ENCODE measurements at places on chromosomes 4 and X.
A peak's percentile ranks its signal among the peaks of the same experiment; 100 is the strongest.

DNA sequence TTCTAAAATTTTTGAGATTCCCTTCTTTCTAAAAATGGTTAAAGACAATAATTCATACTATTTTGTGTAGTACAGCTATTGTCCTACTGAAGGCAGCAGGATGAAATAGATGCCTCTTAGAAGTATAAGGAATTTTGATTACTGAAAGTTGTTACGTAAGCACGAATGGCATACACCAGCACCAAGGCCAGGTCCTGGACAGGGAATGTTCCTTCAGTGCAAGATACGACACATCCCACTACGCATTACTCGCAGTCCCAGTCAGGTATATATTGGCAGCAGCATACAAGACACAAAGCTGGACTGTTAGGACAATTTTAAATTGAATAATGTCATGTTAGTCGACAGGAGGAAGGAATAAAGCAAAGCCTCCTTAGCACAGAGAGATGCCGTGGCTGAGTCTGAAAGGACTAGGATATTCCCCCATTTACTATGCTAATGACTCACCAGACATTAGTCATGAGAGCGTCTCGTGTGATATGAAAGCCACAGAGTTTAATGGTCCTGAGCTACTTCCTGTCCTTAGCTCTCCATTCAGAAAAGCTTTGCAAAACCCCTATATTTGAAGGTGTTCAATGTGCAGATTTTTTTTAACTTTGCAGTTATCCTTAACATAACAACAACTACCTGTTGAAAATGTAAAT is 504.3 kb downstream of the FAM133A start:
- no peak for DNase-seq

DNA sequence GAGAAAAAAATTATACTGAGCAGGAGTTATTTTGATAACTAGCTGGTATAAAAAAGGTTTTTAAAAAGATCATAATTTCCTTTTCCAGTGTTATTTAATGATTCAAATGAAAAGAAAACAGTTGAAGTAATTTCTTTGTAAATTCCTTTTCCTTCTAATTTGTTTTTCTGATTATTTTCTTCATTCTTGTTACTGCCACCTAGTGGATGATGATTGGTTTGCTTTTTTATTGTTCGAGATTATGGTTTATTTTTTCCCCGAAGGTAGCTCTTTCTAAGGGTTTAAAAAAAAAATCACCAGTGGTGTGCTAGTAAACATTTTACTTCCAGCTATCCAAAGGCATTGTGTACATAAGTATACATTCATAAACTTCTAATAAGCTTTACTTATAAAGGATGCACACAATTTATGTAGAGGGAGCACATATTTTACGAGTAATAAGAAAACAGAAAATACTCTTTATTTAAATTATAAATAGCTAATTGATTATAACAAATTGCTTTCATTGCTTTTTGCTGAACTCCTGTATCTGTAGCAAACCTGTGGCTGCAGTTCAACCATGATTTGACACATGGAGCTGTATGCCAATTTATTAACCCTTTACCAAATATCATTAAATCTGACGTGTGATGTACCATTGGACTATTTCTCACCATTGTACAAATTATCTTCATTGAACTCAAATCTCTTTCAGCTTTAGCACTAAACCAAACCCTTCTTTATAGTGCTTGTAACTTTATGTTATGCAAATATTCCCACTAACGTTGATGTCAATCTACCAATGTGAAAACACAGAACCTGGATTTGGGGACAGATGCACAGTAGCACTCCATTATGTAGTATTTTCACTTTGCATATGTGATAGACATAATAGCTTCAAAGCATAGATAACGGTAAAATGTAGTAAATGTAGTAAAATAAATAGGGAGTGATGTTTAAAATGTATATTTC is 97.8 kb upstream of the ANK2 start:
- DNase-seq = no peak

DNA sequence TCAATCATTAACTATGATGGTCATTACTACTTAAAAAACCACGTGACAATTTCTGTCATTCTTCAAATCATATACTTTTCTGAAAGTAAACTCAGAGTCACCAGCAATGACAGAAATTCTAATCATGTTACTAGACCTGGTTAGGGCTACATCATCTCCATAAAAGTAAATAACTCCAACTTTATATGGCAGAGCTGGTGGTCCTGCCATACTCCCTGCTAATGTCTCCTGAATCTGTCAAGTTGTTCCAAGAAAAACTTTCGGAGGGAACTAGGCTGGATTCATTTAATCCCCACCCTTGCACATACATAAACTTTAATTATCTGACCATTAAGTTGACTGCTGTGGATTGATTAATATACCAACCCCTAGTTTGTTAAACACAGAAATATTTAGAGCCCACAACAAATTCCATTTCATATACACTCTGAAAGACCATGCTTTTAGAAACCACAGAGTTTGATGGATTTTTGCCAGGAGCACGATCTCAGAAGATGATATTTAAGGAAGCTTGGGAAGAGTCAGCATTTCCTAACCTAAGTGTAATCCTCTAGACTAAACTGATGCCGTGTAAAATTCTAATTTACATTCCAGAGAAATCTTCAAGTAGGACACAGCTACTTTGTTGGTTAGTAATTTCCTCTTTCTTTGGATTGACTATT is 577.0 kb downstream of the FAT4 start:
- no peak for DNase-seq

DNA sequence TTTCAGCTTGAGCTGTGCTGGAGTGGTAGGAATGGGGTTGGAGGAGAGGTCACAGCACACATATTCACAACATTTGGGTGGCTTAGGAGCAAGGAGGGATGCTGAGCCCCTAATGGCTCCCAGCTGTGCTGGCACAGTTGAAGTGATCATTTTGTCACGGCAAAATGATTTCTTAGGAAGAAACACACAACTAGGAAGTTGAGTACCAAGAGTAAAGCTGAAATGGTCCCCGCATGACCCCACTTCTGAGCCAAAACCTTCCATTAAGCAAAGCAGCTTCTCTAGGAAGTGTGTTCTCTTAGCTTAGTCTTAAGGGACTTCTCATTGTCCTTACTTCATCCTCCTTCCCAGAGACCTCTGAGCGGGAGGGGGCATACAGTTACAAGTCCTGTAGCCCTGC is 12.6 kb downstream of the CAPN6 start:
- DNase-seq = no peak

DNA sequence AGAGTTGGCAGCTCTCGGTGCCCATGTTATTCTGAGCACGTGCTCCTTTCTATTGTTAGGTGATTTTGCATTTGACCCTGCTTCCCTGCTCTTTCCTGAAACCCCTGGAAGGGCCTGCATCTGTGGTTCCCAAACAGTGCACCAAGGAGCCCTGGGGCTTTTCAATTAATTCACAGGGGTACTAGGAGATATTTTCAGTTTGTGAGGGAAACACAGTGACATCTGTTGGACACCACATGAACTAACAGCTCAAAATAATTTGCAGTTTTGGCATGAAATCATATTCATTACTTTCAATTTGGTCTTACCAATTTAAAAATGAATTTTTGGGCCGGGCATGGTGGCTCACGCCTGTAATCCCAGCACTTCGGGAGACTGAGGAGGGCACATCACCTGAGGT is 156.6 kb downstream of the GATB start:
- DNase-seq = no peak

GRCh38 chrX:115535421-115535820 is 25.6 kb upstream of the PLS3 start:
- DNase-seq = no peak

GRCh38 chrX:103565752-103566151 is 19.6 kb upstream of the TCEAL4 start:
- no peak for DNase-seq

GRCh38 chrX:129686422-129686948 is 31.7 kb upstream of the APLN start:
- DNase-seq = no peak

GRCh38 chr4:146442801-146443200 is 78.9 kb downstream of the SLC10A7 start:
- DNase-seq = no peak

DNA sequence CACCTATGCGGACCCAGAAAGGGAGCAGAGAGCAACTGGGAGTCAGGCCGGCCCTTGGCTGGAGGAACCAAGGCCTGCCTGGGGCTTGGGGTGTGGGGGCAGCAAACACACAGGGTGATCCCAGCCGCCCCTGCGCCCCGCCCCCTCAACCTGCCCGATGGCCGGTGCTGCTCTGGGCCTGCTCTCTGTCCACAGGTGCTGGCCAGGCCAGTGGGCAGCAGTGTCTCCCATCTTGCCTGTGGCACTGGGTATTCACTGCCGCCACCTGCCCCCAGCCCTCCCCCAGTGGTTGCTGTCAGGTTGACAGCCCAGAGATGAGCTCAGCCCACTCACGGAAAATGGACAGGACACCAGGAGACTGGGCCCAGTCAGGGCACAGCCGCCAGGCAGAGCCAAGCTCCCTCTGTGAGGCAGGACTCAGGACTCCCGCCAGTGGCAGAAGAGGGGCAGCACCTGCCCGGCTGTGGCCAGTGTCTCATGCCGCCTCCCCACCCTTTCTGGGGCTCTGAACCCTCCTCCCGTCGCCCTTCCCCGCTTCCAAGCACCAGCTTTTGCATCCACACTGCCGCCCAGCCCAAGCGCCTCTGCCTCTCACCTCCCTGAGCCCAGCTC is 4.7 kb downstream of the NKX1-1 start:
- peak; percentile 50 for DNase-seq

- no peak for DNase-seq
Measured at GRCh38 chrX:43706786-43707370, 50.8 kb downstream of the MAOA start.

DNA sequence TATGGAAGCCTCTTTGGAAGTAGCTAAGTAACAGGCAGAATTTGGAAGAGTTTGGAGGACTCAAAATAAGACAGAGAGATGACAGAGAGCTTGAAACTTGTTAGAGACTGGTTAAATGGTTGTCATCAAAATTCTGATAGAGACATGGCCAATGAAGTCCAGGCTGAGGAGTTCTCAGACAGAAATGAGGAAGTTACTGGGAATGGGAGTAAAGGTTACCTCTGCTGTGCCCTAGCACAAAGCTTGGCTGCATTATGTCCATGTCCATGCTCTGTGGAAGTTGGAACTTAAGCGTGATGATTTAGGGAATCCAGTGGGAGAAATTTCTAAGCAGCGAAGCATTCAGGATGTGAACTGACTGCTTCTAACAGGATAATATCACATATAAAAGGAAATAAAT is 146.2 kb upstream of the NDST4 start:
- no peak for DNase-seq

DNA sequence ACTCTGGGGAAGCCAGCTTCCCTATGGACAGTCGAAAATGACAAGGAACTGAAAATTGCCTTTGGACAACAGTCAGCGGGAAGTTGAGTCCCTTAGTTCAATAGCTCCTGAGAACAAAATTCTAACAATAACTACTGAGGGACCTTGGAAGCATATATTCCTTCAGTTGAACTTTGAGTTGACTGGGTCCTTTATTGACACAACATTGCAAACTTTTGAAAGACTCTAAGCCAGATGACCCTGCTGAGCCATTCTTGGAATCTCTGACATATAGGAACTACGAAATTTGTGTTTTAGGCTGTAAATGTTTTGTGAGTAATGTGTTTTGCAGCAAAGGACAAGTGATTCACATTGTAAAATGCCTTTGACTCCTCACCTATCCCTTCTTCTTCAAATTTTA is 548.8 kb upstream of the LCORL start:
- no peak for DNase-seq

DNA sequence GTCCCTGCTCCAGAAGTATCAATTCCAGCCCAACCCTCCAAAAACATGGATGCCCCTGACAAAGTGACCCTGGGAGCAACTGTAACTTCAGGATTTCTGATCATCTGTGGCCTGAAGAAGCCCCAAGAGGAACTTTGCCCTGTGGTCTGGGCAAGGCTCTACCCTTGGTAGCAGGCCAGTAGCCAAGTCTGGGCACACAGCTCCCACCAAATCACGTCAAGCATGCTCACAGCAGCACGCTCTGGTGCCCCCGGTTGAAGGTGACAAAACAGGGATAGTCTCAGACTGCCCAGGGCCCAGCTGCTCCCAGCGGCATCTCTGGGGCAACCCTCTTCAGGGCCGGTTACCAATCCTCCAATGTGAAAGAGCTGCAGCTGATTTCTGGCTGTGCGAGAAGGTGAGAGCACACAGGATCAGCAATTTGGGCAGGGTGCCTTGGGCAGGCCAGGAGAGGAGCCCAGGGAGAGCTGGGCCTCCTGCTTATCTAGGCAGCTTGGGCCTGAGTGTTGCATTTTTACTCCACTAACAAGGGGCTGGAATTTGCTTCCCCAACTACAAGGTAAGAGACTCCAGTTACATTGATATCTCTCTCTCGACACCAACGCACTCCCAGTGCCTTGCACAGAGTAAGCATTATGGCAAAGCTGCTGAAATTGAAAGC is 418.1 kb downstream of the BCOR start:
- no peak for DNase-seq

DNA sequence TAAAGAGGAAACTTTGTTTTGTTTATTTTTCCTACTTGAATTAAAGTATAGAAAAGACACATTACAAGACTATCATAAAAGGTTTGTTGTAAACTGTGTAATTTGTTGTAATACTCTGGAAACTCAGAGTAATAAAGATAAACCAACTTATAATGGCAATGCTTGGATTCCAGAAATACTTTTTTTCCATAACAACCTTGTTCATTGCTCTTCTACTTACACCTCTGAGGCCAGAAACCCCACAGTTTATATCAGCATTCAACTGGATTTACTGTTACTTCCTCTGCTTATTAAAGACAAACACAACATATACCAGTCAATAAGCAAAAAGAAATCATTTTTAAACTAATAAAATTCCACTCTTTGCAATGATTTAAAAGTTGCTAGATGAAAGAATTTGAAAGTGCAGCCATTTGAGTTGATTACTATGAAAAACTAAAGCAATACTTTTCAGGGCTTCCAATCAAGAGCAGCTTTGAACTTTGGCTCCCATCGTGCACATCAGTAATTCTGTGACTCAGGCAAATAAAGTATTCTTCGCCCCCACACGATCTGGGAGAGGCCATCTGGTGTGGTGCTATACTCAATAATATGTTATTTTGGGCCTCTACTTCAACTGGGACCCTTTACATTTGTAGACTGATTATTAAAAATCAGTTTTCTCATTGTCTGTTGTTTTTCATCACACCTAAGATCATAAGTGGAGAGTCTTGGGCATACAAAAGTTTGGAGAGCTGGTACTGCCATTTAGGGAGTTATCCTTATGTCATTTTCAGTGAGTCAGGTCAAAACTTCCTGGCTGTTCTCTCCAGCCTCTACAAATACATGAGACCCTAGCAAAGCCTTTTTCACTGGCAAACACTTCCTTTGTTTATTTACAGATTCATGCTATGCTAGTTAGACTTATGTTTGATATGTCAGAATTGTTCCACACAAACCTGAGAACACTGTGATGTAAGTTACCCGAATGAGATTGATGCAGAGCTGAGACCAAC is 20.5 kb downstream of the DDIT4L start:
- no peak for DNase-seq

DNA sequence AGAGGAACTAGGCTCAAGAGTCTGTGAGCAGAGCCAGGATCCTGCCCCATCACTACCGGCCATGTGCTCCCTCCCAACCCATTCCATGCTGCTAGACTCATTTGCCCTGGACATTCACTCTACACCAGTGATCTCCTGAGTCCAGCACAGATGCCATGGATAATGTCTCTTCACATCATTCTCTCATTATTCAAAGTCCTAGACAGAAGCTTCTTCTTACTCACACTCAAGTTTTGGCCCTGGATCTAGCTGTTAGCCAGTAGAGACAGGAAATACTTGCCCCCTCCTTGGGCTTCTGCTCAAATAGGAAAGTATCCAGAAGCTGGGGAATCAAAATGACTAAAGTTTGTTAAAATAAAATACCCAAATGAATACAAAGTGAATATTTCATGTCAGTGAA is 266.8 kb upstream of the LDB2 start:
- no peak for DNase-seq

All from activated effector memory CD4-positive, alpha-beta T cell treated with anti-CD3 and anti-CD28 coated beads, Interleukin-2, amount 50 U/mL, for 16 hours (primary cell).